ENCODE measurements at places on chromosomes 7 and 10. TPM values are rescaled to one million over a fixed set of nuclear protein-coding genes. Genes with fewer than 3 reads are reported as not detected.

MOGAT3 gene
- not detected for total RNA-seq

DOCK1 gene
- total RNA-seq, result 28.9 TPM

ELN gene
- not detected for total RNA-seq

PAX4 gene
- not detected for total RNA-seq

VWC2 gene
- total RNA-seq, result not detected

EIF5AL1 gene
- total RNA-seq, result 0.81 TPM

DLX5 gene
- total RNA-seq, result 0.51 TPM

GRCh38 chr10:100325158-100325557 lies 4.9 kb downstream of the PKD2L1 start:
- no peak for DNase-seq

DNA sequence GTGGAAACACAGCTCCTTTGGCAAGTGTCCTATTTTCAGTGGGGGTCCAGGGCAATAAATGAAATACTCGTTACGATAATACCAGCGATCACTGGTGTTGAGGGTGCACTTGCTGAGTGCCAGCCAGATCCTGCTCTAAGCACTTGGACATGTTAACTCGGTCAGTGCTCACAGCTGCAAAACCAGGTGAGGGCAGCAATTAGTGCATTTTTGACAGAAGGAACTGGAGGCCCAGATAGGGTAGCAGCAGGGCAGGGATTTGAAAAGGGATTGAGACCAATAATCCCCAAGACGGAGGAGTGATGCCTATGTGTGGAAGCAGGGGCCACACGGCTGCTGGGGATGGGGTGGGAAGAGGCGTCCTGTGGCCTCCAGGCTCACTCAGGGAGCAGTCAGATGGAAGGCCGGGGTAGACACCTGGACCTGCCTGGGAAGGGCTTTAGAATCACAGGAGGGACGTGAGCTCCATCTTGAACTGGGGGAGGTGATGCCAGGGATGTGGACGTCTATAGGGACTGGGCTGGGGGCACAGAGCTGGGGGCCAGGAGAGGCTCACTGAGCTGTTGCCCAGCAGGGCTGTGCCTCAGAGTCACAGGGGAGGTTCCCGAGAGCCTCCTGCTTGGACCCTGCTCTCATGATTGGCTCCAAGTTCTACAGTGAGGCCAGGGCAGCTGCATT lies 14.3 kb downstream of the PTPRE start:
- no peak for DNase-seq

GRCh38 chr10:110629680-110630191 lies 14.4 kb upstream of the RBM20 start:
- no peak for DNase-seq

DNA sequence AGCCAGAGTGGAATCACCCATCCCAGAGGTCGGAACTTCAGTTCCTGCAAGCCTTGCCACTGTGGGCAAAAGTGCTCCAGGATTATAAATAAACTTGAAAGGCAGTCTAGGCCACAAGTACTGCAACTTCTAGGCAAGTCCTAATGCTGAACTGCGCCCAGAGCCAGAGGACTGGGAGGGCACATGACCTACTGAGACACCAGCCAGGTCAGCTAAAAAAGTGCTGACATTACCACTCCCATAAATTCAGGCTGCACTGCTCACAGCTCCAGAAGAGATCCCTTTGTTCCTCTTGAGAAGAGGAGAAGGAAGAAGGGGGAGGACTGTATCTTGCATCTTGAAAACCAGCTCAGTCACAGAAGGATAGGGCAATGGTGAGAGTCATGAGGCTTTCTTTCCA lies 1084.1 kb upstream of the PHF14 start:
- DNase-seq, result peak; percentile 63

DNA sequence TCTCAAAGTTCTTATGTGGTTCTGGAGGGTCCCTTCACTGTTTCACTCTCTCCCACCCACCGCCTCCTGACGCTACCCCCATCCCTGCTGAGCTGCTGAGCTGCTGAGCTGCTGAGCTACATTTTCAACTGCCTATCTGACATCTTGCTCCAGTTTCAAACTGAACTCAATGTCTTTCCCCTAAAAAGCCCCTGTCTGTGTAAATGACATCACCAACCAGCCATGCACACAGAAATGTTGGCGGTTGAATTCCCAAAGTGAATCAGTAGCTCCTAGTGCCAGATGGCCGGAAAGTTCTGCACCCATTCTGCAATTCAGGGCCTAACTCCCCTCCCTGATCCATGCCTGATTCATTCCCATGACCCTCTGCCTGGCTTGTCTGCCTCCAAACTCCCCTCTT lies 71.2 kb downstream of the WNT2 start:
- no peak for DNase-seq

GRCh38 chr10:7908541-7909210 lies 90.4 kb downstream of the TAF3 start:
- no peak for DNase-seq

DNA sequence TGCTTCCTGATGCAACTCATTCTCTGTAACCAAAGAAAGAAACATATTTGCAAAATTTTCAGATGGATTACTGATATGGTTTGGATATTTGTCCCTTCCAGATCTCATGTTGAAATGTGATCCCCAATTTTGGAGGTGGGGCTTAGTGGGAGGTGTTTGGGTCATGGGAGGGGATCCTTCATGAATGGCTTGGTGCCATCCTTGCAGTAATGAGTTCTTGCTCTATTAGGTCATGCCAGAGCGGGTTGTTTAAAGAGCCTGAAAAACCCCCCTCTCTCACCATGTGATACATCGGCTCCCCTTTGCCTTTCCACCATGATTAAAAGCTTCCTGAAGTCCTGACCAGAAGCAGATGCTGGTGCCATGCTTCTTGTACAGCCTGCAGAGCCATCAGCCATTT lies 43.8 kb upstream of the PRKG1 start:
- no peak for DNase-seq

DNA sequence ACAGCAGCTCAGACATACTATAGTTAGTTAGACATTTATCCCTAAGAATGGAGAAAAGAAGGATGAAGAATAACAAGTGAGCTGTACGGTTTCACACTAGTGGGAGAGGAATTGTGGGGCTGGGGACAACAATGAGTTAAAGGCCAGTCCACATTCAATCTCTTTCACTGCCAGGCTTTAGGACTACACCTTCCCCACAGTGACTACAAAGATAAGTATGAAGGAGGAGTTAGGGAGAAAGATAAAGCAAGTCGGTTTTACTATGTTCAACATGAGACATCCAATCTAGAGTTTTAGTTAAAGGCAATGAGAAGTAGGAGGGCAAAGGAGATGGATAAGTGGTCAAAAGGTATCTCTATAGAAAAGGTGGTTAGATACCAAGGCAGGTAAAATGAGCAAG lies 16.3 kb downstream of the ARHGAP12 start:
- DNase-seq, result no peak

DNA sequence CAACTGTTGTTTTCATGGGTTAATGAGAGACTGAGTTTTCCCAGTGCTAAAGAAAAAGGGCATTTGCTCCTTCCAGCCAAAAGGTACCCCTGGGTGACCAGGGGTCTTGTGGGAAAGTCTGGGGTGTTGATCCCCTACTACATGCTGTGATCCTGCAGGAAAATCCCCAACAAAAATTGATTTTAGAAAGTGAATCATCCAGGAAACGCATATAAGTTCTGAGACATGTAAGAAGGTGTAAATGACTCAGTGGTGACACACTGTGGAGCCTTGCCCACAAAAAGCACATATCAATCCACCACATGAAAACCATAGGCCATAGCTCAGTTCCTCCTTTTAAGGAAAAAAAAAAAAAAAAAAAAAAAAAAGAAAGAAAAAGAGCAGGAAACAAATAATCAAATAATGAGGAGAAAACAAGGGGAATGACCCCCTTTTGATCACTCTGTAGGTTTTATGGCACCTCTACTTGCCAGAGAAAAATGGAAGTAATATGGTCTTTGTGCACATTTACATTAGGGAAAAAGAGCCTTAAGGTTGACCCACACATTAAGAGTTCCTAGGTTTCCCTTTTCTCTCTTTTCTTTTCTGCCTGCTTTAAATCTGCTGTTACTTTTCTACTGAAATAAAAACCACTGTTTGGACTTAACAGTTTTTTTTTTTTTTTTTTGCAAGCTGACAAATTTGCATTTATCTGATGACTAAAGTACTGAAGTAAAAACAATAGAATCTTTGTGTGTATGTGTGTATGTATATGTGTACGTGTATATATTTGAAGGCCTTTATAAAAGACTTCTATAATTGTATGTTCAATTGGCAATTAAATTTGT lies 386.0 kb downstream of the KIF20B start:
- DNase-seq, result no peak

DNA sequence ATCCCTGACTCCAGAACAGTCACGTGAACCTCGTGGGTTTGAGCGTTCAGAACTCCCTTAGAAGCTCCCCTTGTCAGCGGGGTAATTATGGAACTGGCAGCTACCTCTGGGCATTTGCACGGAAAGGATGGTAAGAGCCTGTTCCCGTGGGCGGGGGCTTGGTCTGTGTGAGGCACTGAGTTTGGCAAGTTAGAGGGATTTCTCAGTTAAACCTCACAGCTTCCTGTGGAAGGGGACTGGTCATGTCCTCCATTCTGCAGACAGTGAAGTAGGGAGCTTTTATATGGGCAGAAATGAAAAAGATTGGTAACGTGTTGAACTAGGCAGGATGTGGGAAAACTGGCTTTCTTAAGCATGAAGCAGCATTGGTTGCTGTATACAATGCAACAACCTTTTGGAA lies 16.0 kb downstream of the PALD1 start:
- no peak for DNase-seq

DNA sequence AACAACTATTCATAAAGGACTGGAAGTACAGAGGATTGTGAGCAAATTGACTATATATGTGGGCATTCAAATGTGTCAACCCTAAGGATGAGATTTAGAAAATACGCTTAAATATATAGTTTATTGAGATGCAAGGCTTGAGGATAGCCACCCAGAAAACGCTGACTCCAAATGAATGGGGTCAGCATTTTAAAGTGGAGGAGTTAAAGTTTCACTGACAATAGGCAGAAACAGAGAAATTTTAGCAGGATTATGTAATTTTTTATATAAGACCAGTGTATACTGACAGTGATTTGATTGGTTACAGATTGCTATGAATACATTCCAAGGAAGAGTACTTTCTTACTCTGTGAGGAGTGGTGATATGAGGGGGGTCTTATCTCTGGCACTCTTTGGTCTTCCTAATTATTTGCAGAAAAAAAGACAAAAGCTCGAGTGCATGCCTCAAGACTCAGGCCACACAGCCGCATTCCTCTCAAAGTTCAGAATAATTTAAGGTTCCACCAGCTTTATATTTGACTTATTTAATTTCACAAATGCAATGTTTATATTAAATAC lies 38.6 kb upstream of the ARL4A start:
- no peak for DNase-seq

DNA sequence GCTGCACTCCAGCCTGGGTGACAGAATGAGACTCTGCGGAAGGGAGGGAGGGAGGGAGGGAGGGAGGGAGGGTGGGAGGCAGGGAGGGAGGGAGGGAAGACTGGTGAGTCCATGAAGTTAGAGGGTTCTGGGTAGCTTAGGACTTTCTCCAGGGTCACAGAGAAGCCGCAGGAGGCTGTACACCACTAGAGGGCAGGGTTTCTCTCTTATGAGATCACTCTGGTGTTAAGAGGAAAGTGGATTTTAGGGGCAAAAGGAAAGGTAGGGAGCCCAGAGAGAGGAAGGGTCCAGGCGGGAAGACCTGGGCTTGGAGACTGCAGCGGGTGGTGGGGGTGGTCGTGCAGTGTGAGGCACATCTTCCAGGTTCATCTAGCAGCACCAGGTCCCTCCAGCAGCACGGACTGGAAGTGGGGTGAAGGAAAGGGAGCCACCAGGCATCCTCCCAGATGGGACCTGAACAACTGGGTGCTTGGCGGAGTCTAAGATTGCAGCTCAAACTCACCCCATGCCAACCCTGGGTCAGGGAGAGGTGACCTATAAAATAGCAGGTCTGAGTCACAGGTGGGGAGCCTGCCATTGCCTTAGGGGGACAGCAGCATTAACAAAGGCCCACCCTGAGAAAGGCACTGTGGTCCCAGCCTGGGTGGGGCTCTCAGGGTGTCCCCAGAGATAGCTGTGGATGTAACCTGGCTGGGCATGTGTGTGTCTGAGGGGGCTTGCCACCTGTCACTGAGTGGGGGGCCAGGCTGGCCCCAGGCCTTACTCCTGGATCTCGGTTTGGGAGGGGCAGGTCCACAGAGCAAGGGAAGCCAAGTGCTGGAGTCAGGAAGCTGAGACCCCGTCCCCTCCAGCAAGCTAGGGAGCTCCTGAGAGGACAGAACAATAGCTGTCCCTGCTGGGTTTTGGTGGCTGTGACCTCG lies 48.5 kb upstream of the SLC29A3 start:
- peak; percentile 81 for DNase-seq

- no peak for DNase-seq
Observed at GRCh38 chr7:40749877-40750276, 615.1 kb downstream of the SUGCT start.

- no peak for DNase-seq
Observed at GRCh38 chr7:105028004-105028403, 14.0 kb downstream of the KMT2E start.

DNA sequence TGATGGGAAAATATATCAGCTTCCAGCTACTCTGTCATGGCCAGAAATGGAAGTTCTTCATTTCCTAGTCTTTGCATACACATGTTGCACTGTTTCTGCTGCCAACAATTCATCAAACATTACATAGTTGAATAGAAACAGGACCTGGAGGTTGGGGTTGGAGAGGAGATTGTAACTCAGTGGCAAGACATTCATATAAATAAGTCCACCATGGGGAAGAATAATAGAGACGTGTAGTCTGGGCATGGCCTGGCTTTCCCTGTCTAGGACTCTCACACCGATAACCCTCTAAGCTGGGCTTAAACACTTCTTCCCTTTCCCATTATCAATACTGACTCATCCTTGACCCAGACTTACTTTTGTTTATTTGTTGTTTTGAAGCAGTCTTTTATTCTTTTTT lies 155.7 kb downstream of the PLPP4 start:
- no peak for DNase-seq

DNA sequence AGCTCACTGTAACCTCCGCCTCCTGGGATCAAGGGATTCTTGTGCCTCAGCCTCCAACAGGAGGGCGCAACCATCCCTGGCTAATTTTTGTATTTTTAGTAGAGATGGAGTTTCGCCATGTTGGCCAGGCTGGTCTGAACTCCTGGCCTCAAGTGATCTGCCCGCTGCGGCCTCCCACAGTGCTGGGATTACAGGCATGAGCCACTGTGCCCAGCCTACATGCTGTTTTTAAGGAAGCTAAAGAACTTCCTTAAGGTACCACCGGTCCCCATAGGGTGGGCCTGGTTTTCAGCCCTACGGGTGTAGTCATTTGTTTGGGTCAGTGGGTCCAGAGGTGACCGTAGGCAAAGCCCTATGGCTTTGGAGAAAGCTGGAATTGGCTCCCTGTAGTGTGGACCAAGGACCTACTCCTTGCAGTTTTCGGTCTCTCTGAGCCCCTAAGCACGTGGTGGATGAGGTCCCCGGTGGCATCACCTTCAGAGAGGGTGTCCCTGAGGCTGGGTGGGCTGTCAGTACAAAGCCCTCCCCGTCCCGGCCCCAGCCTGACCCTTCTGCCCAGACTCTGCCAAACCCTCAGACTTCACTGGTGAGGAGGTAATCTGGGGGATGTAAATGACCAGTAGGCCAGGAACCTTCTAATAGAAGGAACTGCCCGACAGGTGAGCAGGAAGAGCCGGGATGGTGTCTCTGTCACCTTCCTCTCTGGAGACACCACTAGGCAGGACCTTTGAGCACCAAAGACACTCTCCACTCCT lies 30.5 kb downstream of the ANXA11 start:
- no peak for DNase-seq
